GM12865 (cell line): ENCODE measurements at places on chromosomes 11 and 22.

DNA sequence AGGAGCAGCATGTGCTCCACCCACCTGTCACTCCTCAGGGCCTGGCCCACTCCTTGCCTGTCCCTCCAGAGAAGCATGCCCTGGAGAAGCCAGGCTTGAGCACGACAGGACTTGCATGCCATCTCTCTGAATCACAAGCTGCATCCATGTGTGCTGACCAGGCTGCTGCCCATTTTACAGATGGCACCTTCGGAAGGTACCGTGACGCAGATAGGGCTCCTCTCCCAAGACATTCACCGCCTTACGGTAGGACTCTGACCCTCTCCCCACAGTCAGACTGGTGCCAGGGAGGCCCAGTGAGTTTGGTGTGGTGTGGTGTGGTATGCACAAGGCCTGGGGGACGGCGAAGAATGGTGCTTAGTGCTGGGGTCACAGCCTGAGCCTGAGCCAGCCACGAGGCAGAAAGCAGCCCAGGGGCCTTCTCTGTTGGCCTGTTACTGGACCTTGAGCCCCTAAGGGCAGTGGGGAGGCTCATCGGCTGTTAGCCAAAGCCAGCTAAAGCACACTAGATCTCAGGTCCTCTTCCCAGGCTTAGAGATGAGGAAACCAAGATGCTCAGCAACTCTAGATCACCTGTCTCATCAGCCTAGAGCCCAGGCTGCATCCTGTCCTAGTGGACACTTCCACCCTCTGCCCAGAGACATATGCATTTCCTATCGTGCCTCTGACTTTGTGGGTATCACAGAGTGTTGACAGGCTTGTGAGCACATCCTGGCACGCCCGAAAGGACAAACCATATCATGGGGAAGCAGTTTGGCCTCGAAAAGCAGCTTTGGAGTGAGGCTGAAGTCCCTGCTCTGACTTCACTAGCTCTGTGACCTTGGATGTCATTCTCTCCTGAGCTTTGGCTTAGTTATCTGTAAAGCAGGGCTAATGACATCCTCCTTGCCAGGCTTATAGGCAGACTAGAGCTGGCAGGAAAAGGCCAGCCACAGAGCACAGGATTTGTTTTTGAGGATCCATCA is 17.8 kb downstream of the CYB5R2 start:
- no peak for DNase-seq

GRCh38 chr11:59944720-59945119 is 6.5 kb downstream of the OOSP1 start:
- no peak for DNase-seq

GRCh38 chr11:131483453-131483852 is 113.0 kb downstream of the NTM start:
- DNase-seq = no peak

DNA sequence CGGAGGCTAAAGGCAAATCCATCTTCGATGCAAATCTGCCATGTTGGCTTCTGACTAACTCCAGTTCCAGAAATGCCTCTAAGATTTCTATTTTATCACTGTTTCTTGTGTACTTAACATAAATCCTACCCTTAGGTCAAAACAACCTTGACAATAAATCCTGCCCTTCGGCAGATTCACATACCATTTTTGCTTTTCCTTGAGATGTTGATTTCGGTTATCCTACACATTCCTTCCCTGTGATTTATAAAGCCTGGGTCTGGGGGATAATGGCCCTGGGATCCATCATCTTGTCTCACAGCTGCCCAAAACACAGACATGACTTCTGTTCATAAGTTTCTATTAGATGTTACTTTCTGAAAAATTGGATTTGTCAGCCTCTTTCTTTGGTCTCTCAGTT is 231.7 kb upstream of the CARD18 start:
- DNase-seq = no peak

DNA sequence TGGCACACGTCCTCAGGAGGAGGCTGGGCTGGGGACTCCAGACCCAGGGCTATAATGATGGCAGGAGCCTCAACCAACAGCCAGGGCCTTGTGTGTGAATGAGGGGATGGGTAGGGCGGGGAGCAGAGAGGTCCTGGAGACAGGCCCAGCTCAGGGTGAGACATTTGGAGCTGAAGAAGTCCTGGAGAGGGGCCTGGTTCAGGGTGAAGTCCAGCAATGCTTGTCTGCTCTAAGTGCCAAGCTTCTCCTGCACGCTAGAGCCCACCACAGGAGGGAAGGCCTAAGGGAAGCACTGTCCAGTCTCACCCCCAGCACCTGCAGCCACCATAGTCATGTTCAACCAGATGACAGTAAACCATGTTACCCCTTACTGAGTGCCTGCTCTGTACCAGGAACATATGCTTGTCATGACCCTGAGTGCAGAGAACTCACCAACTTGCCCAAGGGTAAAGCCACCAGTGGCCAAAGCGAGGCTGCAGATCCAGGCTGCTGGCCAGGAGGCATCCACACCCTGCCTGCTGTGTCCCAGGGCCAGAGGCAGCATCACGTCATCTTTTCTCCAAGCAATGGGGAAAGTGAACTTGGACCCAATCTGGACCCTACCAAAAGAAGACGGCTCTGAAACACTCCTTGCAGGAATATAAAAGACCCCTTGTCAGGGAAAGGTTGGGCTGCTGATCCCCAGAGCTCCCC is 24.0 kb downstream of the LMO1 start:
- no peak for DNase-seq

DNA sequence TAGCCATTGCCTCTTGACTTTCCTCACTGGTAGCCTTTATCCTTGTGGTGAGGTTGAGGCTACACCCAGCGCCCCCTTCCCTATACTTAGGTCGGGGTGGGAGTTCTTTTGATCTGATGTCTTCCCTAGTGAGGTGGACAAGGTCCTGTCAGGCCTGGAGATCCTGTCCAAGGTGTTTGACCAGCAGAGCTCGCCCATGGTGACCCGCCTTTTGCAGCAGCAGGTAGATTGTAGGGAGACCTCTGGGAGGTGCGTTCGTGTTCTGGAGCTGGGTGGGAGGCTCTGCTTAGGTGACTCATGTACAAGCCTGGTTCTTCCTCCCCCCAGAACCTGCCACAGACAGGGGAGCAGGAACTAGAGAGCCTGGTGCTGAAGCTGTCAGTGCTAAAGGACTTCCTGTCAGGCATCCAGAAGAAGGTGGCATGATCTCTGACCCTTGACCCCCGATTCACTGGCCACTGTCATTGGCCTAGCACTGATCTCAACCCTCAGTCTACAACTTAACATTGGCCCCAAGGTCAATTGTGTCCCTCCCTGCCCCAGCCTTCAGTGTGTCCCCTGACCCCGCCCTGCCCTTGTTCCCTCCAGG is 4.9 kb downstream of the INPPL1 start:
- no peak for DNase-seq

GRCh38 chr22:42432020-42432596 is at the start of gene NFAM1:
TSS of gene NFAM1 (minus strand) at chr22:42432403. CDS start at chr22:42432357, 46 bp downstream.
- no peak for DNase-seq
